ENCODE measurements at places on chromosomes 6 and 20.

DNA sequence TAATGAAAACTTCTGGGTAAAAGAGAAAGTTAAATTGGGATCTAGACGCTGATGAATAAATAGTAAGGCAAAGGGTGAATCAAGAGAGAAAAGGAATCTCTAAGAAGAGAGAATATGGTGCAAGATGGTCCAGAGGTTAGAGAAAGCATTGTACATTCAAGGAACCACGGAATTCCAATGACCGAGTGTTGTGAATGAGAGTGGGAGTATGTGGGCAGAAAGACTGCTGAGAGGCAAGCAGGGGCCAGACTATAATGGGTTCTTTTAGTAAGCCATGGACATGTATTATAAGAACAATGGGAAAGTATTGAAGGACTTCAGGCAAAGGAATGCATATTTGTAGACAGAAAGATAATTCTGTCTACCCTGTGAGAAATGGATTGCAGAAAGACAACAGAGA is 45.2 kb downstream of the SPTLC3 start:
- no peak for DNase-seq

GRCh38 chr6:32885698-32886286 is 31.8 kb downstream of the PSMB9 start:
- no peak for DNase-seq

- DNase-seq: no peak
Measured at GRCh38 chr20:33812908-33813462, 1.8 kb downstream of the CHMP4B start.

DNA sequence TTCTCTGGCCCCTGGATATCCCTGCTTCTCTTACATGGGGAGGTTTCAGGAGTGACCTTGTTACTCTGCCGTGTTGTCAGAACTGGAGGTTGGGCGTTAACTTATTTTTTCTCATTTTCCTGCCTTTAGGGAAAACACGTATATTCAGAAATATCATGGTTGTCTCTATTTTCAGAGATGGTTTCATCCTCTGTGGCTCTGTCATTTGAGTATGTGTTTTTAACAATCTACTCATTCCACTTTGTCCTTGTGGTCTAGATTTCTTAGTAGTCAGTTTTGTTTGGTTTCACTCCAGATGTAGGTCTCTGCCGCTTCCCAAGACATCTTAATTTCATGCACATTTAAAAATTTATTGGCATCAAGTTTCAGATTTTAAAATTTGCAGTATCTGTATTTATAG is 45.9 kb downstream of the KCNS1 start:
- DNase-seq: no peak

DNA sequence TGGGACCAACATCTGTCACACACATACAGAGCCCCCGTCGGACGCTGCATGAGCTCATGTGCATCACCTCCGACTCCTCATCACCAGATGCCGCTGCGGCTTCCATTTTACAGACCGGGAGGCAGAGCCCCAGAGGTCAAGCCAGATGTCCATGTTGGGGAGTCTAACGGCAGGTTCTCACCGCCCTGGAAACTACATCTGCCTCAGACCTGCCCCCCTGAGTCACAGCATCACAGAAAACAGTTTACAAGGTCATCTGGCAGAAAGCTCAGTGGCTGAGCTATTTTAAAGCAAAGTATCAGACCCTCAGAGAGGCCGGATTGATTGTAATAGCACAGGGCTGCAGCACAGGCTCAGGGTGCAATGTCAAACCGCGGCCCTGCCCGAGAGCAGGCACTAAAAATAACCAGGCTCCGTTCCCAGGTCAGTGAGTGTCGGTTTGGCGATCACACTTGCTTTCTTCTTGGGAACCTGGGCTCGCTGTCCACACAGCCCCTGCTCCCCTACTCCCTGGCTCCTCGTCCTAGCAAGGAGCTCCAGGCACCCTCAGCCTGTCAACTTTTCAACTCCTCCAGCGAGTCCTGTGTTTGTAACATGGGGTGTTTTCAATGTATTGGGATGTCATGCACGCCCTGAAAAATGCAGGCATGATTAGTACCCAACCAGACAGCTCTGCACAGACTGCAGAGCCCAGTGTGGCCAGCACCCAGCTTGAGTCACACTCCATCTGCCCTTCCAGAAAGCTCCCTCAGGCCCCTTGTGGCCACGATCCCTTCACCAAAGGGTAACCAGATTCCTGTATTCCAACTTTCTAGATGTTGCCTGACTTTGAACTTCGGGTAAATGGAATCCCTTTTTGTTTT is 264.5 kb downstream of the CDH4 start:
- DNase-seq: no peak

- no peak for DNase-seq
Measured at GRCh38 chr20:32809907-32810306, 9.8 kb upstream of the MAPRE1 start.

DNA sequence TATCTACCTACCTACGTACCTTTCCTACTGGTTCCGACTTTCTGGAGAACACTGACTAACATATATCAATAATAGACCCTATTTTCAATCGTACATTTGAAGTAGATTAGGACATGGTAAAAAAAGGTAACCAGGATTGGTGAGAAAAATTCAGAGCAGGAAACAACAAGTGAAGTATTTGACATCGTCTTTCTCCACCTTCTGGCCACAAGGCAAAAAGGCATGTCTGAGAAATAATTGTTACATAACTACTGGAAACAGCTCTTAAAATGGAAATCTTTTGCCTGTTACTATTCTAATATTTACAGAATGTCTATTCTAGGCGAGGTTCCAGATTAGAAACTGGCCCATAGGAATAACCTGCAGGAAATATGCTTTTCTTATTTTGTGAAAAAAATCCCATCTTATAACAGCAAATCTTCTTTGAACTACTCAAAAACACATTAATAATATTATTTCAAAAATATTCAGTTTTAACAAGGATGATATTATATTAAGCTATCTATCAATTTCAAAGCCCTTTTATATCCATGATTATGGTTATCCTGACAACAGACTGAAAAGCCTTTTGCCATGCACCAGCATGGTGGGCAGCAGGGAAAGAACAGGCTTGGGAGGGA is 80.8 kb downstream of the RCAN2 start:
- DNase-seq: no peak

GRCh38 chr6:134343066-134343465 is 25.2 kb upstream of the SGK1 start:
- peak; percentile 78 for DNase-seq

DNA sequence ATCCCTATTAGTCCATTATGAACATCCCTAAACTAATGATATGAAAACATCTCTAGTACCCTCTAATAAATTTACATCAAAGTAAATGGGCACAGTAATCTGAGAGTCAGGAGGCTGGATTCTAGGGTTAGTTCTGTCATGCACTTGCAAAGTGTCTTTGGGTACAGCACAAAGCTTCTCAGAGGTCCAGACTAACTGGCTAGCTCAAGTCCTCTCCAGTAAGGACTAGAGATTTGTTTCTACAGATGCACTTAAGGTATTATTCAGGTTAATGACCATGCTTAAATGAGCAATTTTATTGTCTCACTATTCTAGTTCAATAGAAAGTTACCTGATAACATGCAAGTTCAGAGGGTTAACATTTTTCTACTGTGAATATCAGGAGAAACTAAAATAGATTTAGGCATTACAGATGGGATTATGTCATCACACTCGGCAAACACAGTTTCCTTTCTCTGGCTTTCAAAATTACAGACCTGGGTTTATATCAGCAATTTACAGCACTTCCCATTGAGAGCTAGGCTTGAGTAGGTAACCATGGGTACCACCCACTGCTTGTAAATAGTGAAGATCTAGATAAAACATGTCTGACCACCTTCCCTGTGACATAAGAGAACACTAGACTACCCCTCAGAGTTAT is 402.9 kb upstream of the RUNX2 start:
- DNase-seq: no peak

DNA sequence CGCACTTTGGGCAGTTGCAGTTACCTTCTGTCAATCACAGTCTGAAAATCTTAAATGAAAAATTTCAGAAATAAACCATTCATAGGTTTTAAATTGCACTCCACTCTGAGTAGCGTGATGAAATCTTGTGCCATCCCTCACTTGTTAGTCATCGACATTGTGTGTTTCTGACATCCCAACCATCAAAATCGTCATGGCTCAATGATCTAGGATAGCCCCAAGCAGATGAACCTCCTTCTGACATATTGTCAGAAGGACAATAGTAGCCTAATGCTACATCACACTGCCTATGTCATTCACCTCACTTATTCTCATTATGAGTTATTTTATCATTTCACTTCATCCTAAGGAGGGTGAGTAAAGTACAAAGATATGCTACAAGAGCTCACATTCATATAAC is 284.8 kb downstream of the PTPRK start:
- DNase-seq: no peak

DNA sequence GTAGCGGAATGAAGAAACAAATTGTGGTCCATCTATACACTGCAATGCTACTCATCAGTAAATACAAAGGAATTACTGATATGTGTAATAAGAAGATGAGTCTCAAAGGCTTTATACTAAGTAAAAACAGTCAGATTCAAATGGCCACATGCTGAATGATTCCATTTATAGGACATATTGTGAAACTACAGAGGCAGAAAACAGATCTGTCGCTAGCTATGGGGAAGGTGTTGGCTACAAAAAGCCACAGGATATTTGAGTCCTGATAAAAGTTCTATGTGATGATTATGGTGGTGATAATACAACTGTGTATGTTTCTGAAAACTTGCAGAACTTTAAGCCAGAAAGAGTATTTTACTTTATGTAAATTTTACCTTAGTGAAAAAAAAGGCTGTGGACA is 313.2 kb downstream of the HDGFL1 start:
- no peak for DNase-seq

DNA sequence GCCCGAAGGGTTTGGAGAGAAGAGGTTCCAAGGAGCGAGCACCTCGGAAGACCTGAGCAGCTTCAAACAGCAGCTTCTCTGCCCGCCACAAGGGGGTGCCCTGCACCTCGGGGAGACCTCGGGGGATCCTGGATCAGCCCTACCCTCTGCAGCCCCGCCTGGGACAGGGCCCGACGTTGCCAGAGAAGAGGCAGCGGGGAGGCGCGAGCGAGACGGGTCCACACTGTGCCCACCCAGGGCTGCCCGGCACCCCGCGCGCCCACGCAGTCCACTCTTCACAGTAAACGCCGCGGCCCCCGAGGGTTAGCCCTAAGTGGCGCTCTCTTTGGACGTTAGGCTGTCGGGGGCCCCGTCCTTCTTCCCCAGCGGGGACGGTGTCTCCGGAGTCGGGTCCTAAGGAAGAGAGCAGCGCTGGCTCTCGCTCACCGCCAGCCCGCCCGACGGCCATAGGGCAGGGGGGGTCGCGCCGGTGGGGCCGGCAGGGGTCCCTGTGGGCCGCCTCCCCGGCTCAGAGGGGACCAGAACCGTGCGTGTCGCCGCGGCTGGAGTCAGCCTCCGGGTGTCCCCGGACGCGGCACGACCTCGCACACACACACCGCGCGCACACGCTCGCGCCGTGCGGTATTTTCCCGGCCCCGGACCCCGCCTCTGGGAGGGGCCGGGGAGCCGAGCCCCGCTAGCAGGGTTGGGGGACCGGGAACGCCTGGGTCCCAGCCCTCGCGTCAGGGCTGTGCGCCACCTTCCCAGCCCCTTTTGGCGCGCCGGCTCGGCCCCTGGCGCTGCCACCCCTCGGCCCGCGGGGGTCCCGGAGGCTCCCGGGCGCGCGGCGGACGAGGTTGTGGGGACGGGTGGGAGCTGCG is 929 bp downstream of the CDH22 start:
- DNase-seq: peak; percentile 83

DNA sequence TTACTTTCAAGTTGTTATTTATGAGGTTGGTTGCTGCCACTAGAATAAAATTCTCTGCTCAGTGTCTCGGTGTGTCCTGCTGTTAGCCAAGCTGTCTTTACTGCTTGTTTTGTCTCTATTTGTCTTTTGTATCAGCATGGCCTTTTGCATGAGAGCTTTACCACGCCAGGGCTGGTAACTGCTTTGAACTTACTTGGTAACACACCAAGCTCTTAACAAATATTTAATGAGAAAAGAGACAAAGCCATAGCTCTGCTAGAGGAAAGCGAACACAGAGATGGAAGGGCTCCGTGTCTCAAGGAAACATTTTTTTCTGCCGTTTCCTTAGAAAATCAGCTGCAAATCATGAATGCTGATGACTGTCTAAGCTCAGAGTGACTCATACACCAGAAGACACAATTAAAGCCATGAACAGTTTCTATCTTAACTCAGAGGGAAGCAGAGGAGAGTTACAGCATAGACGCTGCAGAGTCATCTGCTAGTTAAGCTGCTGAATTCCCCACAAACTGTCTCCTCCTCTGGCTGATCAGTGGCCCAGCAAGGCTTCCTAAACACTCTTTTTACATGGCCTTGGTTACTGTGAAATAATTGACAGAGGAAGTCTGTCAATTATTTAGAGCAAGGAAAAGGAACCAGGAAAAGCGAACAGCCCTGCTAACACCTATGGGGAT is 44.8 kb downstream of the AGPAT4 start:
- DNase-seq: no peak

DNA sequence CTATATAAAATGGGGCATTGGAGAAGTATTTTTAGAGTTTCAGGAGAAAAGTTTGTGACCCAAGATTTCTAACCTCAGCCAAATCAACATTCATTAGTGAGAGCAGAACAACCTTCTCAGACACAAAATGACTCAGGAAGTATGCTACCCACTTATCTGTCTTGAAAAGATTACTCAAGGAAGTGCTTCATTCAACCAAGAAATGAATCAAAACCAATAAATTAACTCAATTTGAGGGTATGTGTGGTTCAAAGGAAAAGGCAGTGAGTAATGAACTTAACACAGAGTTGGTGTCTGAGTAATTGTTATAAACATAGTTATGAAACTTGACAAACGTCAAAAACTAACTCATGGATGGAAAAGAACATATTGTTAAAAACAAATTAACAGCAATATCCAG is 227.6 kb downstream of the HAO1 start:
- DNase-seq: no peak

DNA sequence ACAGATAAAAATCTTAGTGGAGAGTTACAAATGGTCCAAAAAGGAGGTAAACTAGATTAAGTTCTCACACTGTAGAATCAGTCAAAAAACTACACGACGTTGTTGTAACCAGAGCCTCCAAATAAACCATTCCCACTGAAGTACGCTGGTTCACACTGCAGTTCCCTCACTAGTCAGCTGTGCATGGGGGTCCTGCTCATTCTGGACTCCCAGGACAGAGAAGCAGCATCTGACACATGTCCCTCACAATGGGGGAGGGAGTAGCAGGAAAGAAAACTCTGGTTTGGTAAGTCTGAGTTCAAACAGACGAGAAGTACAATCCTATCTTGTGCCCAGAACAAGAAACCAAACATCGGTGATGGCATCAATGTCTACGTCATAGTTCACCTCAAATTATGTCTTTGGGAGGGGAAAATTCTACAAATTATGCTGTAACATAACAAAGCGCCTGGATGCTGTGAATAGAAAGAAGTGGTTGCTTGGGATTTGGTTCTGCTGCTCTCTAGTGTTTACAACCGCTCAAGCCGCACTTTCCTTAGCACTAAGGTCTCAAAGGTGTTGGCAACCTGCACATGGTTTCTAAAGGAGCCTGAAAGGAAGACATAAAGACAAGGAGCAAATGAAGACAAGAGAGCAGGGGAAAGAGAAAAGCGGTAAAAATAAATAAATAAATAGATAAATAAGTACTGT is 208.0 kb downstream of the GMDS start:
- DNase-seq: no peak
